ENCODE measurements at places on chromosomes 3 and 15.

- DNase-seq: no peak
Measured at GRCh38 chr3:107465064-107465631, 57.6 kb upstream of the BBX start.

- DNase-seq: no peak
Measured at GRCh38 chr3:128353991-128354687, 112.6 kb downstream of the DNAJB8 start.

DNA sequence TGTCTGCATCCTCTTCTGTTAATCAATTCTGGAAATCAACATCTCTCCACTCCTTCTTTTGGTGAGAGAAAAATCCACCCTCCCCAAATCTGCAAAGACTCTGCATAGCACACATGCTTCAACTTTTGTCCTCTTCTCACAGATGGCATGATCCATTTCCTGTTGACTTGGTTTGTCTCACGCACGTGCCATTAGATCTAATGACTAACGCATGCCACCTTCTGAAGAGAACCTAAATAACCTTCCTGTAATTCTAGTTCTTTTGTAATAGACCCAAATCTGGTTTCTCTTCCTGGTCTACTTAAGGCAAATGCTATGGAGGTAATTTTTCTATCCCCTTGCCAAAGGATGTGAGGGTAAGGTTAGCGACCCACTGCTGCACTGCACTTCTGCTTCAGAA is 51.0 kb upstream of the ATOSA start:
- DNase-seq: no peak

GRCh38 chr15:41466711-41467110 is 27.0 kb upstream of the ITPKA start:
- no peak for DNase-seq

GRCh38 chr3:143383421-143383820 is 263.9 kb downstream of the CHST2 start:
- DNase-seq: no peak

- DNase-seq: no peak
Measured at GRCh38 chr15:40142428-40142827, 18.4 kb upstream of the BUB1B start.

DNA sequence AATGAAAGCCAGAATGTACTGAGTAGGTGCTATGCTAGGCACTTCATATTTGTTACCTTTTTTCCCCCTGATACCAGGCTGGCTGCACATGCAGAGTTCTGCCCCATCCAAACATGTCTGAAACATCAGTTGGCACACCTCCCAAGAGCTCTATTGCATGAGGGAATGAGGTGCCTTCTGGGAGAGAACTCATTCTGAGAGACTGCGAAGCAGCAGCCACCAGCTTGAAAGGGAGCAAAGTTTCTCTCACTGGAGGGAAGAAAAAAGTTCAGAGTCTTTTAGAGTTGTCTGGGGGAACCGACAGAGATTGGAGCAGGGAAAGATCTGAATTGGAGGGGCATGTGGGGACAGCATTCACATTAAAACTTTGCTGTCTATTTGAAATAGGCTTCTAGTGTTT is 84.1 kb downstream of the AGBL1 start:
- DNase-seq: no peak
